ENCODE measurements at places on chromosomes 2 and 18.

DNA sequence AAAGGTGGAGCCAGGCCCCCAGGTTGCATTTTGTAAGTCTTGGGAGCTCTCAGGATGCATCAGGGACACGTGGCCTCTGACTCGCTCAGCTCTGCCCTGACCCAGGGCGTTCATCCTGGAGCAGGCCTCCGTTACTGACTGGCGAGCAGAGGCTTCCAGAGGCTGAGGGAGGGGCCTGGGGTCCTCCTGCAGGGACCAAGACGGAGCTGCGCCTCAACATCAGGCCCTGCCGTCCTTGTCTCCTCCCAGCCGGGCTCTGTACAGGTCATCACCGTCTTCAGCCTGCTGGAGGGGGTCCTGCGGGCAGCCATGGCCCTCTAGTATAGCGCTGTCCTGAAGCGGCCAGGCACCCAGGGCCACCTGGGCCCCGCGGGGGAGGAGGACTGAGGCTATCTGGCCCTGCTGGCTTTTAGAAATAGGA, 10.2 kb upstream of the ALPP start:
- DNase-seq: no peak

- peak; percentile 57 for DNase-seq
These were observed 122.5 kb downstream of the PLA2R1 start for GRCh38 chr2:159939946-159940345.

- peak; percentile 9 for DNase-seq
These were observed 81.2 kb upstream of the LTBP1 start for GRCh38 chr2:32865399-32866068.

DNA sequence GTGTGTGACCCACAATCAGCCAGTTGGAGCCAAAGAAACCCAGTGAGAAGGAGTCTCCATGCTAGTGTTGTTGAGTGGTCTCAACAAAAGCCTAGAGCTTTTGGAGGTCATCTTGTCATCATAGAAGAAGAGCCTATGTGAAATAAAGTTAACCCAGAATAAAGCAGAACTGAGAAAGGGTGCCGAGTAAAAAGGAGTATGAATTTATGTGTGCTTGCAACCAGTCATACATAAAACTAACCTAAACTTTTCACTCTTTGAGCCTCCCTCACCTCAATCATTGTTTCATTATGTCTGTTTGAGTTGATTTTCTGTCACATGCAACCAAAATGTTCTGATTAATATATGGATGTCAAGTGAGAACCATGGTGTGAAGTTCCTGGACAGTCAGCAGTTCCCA, 599.3 kb upstream of the ZEB2 start:
- no peak for DNase-seq

- DNase-seq: no peak
These were observed 255.3 kb upstream of the POU3F3 start for GRCh38 chr2:104598636-104599035.

DNA sequence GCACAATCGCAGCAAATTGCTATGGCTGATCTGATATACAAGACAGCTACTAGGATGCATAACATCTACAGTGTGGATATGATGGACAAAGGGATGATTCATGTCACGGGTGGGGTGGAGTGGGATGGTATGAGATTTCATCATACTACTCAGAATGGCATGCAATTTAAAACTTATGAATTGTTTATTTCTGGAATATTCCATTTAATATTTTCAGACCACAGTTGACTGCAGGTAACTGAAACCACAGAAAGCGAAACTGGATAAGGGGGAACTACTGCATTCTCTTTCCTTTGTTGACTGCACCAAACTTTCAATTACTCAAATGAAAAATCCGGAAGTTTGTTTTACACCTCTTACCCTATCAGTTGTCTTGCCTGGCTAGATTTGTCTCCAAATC, 94.4 kb upstream of the NEUROD1 start:
- no peak for DNase-seq

GRCh38 chr2:132953771-132954170, 283.8 kb upstream of the LYPD1 start:
- DNase-seq: no peak

DNA sequence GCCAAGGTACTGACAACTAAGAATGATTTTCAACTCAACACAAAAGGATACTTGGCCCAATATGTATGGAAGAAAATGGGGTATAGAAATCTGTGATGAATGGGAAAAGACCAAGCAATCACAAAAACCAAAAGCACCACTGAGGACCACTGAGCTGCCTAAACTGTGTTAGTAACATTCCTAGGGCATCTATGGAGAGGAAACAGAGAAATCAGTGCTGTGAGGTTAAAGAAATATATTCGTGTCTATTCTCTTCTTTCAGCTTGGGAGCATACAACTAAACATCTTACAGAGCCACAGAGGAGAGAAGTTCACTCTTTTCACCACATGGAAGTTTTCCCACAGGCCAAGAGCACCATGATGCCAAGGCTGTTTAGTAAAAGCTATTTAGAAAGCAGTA, 47.3 kb upstream of the CALCRL start:
- DNase-seq: no peak

DNA sequence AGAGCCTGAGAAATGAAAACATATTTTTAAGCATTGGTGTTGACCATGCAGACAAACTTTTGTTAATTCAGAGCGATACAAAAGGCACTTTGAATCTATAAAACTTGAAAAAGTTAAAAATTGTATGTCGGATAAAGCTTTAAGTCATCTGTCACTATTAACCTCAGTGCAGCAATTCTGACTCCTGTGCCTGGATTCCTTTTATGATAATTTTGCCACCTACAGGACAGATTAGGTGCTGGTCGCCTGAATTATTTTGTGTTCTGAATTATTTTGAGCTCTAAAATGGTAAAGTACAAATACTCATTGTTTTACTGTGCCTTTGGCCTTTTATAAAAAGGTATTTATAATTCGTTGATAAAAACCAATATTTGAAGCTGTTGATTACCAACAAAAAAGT, 19.4 kb upstream of the RNF138 start:
- DNase-seq: peak; percentile 50

GRCh38 chr2:69305712-69306392, 81.2 kb downstream of the GFPT1 start:
- peak; percentile 28 for DNase-seq

- no peak for DNase-seq
These were observed 37.5 kb upstream of the ACSL3 start for GRCh38 chr2:222823183-222823930.

- peak; percentile 94 for DNase-seq
These were observed 46.1 kb downstream of the TMEM185B start for GRCh38 chr2:120177001-120177621.

DNA sequence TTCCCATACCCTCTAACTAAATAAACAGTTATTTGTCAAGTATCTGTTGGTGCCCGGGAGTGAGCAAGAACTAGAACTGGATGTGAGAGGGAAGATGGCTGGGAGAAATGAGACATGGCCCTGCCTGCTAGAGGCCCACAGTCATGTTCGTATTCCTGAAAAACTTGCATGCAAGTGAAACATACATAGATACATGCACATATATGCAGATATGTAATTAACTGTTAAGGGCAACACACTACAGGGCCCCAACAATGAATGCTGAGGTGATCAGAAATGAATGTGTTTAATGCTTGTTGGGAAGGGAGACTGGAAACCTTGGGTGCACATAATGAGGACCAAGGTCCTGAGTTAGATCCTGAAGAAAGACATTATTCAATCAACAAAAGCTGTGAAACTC, 49.8 kb downstream of the ADD2 start:
- no peak for DNase-seq

DNA sequence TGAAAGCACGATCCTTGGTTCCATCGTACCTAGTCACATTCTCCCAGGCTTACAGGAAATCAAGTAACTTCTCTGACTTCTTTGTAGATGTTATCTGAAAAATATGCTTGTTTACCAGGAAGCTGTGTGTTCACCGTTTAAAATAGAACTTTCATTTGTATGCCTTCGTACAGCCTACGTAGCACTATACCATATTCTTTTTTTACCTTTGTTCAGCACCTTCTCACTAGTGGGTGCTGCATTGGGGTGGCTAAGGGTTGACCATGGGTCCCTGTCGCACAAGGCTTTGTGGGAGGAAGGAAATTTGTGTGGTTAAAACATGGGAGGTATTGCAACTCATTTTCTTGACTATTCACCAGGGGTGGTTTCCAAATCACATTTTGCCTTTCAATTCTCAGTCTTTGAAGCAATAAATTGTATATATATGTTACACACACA, 16.6 kb downstream of the MALT1 start:
- no peak for DNase-seq

DNA sequence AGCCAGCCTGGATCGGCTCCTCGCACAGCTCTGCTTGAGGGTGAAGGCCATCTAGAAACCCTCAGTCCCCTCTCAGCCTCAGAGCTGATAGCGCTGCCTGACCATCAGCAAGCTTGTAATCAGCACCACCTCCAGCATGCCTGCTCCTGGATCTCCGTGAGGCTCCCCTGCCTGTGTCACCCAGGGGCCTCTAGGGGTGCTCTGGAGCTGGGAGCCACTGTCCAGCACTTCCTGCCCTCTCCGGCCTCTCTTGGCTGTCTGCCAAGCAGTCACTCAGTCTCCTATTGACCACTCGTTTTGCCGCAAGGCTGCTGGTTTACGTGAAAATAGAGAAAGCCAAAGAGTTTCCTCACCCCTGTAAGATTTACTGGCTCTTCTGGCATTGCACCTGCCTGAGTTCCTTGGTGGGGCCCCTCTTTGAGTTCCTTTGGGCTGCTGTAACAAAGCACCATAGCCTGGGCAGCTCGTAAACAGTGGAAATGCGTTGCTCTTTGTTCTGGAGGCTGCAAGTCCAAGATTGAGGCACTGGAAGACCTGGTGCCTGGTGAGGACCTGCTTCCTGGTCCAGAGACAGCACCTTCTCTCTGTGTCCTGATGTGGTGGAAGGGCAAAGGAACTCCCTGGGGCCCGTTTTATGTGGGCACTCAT, 17.9 kb downstream of the CAPN10 start:
- peak; percentile 55 for DNase-seq

- no peak for DNase-seq
These were observed 212.0 kb upstream of the NABP1 start for GRCh38 chr2:191465766-191466420.

- DNase-seq: no peak
These were observed 99.4 kb downstream of the TMEM17 start for GRCh38 chr2:62406573-62407043.

GRCh38 chr2:86455181-86455580, 14.0 kb downstream of the KDM3A start:
- DNase-seq: no peak

DNA sequence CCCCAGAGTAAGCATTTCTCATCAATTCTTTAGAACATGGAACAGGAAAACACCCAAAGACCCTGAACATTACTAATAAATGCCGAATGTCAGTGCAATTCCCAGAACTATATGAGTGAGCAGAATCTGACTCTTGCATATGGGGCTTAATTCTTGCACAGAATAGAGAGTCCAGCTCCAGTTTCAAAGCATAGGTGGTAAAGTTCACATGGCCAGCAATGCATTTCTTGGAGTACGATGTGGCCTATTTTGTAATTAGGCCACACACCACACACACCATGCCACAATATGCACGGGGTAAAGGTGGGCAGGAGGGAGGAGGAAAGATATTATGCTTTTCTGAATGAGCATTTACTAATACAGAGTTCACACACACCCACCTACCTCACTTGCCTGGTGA, 56.5 kb downstream of the PLA2R1 start:
- DNase-seq: no peak

DNA sequence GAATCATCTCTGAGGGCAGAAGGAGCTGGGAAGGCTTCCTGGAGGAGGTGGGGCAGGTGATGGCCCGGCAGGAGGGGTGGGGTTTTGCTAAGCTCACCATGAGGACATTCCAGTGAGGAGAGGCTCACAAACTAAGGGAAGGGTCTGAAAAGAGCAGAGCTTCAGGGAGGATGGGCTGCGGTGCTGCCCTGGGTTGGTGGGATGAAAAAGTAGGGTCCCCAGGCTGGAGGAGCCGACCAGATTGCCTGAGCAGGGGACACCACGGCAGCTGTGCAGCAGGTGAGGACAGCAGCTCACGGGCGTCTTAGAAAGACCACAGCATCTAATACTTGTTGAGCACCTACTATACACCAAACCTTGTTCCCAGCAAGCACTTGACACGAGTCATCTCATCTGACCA, 82.2 kb downstream of the DYSF start:
- no peak for DNase-seq

GRCh38 chr2:47521666-47522285, 118.8 kb downstream of the MSH2 start:
- DNase-seq: no peak

- no peak for DNase-seq
These were observed 24.0 kb downstream of the ARMC9 start for GRCh38 chr2:231222318-231223000.

DNA sequence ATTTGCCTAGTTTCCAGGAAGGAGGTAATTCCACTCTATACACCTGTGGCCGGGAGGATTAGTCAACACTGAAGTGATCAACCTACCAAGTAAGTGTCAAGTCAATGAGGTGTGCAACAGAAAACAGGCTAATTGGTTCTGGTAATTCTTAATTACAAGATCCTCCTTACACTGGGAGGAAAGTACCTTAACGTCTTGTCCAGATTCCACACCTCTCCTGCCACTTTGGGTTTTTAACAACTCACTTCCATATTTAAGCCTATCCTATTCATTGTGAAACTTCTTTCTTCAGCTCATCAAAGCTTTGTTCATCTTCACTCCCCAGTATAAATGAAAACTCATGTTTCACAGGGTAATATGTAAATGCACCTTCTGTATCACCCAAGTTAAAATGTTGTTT, 22.0 kb upstream of the MAP4K4 start:
- DNase-seq: no peak
